ENCODE measurements at places on chromosomes 7 and 10. TPM values are rescaled to one million over a fixed set of nuclear protein-coding genes. Genes with fewer than 3 reads are reported as not detected.
A peak's percentile ranks its signal among the peaks of the same experiment; 100 is the strongest.

DNA sequence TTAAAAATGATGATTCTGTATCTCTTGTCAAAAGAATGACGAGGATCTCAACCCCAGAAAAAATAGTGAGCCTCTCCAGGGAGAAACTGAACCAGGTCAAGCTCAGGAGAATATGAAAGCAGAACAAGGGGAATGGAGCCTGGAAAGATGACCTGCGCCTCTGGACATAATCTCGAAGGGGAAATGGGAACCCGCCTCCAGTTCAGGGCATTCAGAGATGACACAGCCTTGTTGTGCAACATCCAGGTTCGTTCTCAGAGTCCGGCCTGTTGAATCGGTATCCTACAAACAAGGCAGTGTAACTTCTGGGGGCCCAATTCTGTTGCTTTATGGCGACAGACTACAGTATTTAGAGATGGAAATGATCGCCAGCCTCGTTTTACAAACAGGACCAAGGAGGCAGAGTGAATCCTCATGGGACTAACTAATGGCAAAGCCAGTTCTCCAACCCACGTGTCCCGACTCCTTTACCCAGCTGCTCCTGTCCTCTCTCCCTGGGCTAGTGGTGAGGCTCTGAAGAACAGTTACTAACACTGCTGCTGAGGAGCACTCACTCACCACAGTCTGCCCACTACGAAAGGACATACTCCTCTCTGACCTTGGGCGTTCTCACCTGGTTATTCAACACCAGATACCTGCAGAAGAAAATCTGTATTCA, 67.6 kb downstream of the JAZF1 start:
- DNase-seq: peak; percentile 59

DNA sequence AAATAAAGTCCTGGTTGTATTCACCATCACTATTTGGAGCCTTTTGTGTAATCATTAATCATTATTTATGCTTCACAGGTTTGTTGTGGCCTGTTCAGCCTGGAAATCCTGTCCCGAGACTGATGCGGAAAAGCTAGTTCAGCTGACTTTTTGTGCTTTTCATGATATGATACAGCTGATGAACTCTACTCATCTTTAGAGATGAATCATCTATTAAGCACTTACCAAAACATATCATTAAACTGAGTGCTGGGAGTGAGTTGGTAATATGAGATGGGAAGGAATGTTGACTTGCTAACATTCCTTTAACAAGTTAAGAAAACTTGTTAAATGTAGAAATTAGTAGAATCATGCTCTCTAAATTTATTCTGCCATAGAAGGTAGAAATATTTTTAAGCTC, 53.0 kb downstream of the CROT start:
- no peak for DNase-seq

GRCh38 chr10:45239642-45240041, 75.8 kb downstream of the OR13A1 start:
- no peak for DNase-seq

DNA sequence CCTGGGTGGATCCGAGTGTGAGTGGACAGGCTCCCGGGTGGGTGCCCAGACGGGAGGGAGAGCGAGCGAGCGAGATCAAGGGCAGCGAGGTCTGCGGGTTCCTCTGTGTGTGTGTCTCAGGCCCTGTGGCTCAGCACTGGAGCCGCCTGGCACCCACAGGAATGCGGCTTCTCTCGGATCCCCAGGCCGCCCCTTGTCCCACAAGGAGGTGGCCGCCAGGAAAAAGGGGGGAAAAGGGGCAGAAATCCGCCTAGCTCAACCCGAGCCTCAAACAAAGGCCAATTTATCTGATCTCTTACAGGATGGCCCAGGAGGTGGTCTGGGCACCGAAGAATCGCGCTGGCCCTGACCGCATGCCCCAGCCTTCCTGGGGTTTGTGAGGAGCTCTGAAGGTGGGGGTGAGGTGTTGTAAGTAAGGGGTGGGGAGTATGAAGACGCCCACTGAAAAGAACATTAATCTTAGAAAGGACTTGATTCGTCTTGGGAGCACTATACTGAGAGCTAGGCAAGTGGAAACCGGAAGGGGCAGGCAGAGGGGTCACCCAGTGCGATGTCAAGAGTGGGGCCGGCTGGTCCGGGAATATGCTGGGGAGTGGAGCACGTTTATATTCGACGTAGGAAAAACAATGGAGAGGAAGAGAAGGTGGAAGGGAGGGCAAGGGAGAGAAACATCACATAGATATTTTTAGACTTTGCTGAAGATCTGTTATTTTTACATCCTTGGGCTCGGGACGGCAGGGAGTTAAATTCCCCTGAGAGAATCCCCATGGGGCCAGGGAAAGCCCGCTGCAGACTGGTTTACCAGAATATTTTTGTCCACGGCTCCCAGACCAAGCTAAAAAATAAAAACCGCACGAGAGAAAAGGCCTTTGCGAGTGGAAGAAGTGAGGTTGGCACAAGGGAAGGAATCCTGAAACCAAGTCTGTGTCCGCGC, 7.2 kb downstream of the DLX5 start:
- no peak for DNase-seq

DNA sequence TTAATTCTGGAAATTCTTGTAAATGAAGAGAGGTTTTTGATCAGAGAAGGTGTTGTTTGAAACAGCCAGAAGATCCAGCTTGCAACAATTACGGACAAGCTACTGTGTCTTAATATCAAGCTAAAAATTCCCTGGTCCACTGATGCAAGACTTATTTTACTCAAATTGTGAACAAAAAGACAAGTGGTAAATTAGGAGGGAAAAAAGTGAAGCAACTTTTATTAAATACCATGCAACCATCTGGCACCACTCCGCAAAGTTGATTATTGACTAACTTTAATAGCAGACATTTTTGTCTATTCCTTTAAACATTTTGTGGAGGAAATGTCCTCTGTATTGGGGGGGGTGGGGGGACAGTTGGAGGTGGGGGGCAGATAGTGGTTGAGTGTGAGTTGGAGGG, 5.1 kb upstream of the CAV2 start:
- no peak for DNase-seq

- no peak for DNase-seq
Measured at GRCh38 chr10:11142777-11143176, 125.1 kb downstream of the CELF2 start.

- DNase-seq: no peak
Measured at GRCh38 chr7:67470256-67470751, 473.7 kb downstream of the TYW1 start.

DNA sequence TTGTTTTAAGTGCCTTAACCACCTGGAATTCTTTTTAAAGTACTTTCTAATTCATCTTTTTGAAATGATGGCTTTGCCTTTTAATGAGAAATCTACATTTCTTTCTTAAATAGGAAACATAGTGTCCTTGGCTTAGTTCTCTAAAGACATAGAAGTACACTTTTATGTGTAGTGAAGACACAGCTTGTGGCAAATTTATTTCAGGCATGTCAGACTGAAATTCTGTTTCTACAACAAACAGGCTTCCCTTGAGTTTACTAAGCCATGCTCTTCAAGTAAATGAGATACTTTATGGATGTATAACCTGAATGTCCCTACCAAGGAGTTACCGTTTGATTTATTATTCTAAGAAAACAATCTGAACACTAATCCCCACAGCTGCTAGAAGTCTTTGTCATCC, 136.9 kb upstream of the MAGI2 start:
- no peak for DNase-seq

DNA sequence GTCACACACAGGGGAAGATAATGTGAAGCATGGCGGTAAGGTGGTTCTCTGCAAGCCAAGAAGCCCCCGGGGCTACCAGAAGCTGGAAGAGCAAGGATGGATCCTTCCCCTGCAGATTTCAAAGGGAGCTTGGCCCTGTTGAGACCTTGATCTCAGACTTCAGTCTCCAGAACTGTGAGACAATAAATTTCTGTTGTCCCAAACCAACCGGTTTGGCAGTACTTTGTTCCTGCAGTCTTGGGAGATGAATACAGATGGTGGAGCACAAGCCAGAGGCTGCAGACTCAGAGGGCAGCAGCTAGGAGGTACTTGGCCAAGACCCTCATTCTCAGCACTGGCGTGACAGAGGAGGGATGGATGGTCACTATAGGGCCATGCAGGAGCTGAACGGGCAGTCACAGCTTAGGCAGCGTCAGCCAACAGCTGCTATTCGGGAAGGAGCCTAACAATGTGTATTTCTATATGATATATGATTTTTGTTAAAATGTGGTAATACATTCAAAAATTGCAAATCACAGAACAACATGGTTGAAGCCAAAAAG, 387.3 kb downstream of the TNS3 start:
- DNase-seq: no peak

GRCh38 chr7:26265499-26266075, 26.1 kb upstream of the SNX10 start:
- no peak for DNase-seq

DNA sequence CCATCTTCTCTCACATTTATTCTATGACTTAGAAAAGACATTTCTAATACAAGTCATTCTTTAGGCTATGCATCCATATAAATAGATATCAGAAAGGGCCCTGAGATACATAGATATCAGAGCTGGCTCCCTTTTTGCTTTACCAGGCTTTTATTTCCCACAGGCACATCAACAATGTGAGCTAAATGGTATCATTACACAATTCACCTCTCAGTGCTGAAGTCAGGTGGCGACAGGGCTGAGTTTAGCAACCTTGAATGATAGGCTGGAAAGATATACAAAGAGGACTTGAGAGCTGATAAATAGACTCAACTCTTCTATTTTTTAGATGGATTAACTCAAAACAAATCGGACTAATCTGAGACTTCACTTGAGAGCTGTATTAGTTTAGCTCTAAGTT, 189.2 kb upstream of the COL1A2 start:
- DNase-seq: no peak

GRCh38 chr10:75709811-75710210, 278.4 kb downstream of the LRMDA start:
- DNase-seq: no peak

DNA sequence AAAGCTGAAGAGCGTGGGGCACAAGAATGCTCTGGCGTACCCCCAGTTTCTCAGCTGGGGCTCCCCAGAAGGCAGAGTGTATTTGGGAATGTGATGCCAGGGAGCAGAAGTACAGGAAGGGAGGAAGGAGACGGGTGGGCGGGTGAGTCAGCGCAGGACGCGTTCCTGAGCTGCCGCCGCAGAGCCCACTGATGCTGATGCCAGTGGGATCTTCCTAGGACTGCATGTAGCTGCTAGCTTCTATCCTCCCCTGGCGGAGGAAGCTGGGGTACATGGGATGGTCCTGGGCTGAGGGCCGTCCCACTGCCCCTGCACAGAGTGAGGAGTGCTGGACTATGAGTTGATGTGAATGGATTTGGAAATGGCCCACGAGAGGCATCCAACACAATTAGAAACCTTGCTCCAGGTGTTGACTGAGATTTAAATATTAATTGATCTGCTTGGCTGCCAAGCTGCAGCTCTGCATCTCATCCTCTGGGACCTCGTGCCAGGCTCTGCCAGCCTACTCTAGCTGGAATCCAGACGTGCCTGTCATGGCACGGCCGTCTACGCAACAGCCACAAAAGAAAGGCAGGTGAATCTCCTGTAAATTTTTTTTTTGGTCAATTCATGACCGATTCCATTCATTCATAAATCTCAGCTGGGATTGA, 66.2 kb upstream of the RHEB start:
- no peak for DNase-seq

DNA sequence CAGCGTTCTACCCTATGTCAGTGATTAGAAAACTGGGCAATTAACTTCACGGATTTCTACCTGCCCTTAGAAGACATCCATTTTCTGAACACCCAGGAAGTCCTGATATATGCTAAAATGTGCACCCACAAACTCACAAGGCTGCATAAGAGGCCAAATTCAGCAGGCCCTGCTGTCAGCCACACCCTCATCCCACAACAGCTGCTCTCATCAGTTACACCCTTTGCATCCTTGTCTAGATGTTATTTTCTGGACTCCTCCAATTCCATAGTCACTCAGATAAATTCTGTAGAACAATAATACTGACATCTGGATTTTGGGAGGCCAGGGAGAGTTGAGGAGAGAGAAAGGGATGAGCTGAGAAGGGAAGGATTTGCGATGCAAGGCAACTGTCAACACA, 208.9 kb downstream of the TAX1BP1 start:
- DNase-seq: no peak

DNA sequence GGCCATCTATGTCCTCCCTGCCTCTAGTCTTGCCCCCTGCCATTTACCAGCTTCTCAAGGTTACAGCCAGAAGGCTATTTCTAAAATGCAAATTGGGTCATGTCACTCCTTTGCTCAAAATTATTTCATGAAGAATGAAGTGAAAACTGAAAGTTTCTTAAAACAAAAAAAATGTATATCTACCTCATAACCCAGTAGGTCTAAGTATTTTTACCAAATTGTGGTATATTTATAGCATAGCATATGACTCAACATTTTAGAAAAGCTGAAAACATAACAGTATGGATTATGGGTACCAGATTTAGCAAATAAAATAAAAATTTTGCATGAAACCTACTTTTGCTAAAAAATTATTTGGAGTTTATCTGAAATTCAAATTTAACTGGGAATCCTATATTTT, 78.4 kb downstream of the SLC16A9 start:
- DNase-seq: no peak

DNA sequence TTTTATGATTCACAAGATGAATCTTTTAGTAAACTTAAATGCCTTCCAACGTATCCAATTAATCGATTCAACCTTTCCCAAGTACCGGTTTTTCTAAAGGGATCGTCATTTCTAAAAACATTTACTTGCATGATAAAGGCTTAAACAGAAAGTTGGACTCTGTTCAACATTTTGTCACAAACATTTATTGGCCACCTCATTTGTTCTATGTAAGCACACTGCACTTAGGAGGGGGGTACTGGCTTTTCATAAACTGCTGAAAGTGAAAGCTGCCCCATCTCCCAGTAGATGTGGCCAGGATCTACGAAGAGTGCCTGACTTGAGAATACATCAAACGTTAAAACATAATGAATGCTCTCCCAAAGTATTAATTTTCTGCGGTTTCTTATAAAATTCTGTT, 37.3 kb upstream of the LAMB4 start:
- DNase-seq: no peak

GRCh38 chr7:99953649-99954048, 22.2 kb downstream of the AZGP1 start:
- DNase-seq: peak; percentile 82

DNA sequence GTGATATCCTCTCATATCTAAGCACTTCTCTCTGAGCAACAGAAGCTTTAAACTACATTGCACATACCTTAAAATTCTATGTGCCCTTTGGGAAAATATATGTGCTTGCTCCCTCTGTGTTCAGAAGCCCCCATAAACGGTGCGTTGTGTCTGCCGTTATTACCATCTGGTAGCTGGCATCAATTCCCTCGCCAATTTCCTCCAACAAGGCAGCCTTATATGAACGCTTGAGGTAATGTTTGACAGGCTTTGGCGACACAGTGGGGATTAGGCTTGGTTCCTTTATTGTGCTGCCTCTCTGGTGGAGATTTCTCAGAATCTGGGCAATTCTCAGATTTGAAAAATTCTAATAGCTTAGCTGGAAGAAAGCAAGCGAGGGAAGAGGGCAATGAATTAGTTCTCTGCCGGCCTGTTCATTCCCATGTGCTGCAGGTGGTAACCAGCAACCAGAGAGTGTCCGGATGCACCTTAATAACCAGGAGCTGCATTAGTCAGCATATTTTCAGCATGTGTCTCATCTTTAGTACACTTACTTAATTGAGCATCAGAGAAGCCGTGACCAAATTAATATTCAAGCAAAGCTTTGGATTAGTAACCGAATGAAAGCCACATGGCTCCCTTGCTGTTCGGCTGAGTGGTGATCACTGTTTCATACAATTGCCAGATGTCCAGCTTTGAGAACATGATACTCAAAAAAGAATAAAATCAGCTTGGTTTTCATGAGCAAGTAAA, 7.3 kb upstream of the PPP1R17 start:
- DNase-seq: no peak

Gene HOXA3
- polyA plus RNA-seq: not detected

Gene OR2A12
- not detected for polyA plus RNA-seq

Gene NRCAM
- not detected for polyA plus RNA-seq

Gene CCL24
- polyA plus RNA-seq: not detected

Gene VWC2
- polyA plus RNA-seq: not detected

Gene ZRANB1
- polyA plus RNA-seq: 2.7 TPM

Gene SLC16A9
- not detected for polyA plus RNA-seq

Gene HIBADH
- polyA plus RNA-seq: 26.5 TPM
